Tibial nerve (tissue), 4 donors: ENCODE measurements at places on chromosomes 11 and 22. TPM values are rescaled to one million over a fixed set of nuclear protein-coding genes. Genes with fewer than 3 reads are reported as not detected.

DNA sequence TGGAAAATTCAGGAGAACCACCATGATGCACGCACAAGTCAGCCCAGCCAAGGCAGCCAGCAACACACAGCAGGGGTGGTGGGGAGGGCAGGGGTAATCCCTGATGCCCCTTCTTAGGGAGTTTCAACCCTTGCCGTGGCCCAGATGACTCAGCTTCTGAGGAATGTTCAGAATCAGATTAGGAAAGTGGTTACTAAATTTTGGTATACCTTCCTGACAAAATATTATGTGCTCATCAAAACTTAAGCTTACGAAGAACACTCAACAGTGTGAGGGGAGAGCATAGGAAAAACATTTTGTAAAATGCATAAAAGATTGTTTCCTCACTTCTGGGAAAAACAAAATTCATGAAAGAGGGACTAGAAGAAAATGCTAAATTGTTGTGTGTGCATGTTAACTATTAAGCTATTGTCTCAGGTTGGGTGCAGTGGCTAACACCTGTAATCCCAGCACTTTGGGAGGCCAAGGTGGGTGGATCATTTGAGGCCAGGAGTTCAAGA lies 32.1 kb downstream of the SERPIND1 start:
- H3K4me1 ChIP-seq, result no peaks in the 10 kb centered on the region
- H3K27me3 ChIP-seq, result no peaks in the 10 kb centered on the region
- H3K27ac ChIP-seq, result no peak overlapping the region
- no peak overlapping the region for H3K4me3 ChIP-seq
- peaks cover 33% of the 10 kb centered on the region for H3K36me3 ChIP-seq

DNA sequence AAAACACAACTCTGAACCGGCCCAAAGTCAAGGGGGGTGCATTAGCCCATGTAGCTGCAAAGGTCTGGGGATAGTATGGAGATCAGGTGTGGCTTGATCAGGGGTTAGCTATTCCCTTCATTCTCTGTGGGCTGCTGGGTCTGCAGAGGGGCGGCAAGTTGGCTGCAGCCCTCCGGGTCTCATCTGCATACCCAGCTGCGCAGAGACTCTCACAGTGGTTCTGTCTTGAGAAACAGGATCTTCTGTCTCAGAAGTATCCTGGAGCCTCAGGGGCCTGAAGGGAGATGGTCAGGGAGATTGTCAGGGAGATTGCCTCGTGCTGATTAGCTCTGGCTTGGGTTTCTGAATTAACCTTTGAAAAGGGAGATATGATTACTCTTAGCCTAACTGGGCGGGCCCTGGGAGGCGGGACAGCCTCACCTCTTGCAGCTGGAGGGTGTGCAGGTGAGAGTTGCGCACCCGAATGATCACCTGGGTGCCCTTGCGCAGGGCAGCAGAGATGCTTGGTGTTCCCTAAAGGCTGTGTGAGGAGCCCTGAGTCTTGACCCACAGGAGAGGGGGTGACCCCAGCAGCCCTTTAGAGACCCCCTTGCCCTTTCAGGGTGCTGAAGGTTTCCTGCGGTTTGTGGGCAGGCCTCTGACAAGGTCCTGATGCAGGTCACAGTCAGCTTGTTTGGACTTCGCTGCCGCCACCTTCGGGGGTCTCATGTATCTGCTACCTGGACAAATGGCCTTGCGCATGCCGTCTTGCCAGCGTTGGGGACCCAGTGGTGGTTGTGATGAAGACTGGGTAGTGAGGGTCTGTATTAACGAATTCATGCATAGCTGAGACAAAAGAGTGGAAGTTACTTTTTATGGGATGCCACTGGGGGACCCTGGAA lies 7.3 kb downstream of the ARHGAP8 start:
- H3K27me3 ChIP-seq, result no peaks in the 10 kb centered on the region
- H3K4me3 ChIP-seq, result no peak overlapping the region
- no peak overlapping the region for H3K27ac ChIP-seq
- H3K4me1 ChIP-seq, result no peaks in the 10 kb centered on the region
- H3K36me3 ChIP-seq, result no peaks in the 10 kb centered on the region

DNA sequence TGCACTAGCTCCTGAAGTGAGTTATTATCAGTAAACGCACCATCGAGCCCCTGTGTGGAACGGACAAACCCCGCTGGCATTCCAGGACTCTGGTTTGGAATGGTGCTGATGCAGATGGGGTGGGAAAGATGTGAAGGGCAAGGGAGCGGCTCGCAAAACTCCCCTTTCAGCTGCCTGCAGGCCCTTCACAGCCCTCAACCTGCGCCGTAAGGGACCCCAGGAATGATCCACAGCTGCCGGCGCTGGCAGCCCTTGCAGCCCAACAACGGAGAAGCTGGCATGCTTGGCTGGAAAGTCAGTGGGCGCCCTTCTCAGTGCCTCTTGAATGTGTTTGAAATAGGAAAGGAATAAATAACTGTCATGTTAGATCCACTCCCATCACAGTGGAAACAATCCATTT lies 1445.5 kb downstream of the BRD1 start:
- no peaks in the 10 kb centered on the region for H3K36me3 ChIP-seq
- DNase-seq, result no peak
- H3K27me3 ChIP-seq, result no peaks in the 10 kb centered on the region
- H3K27ac ChIP-seq, result no peak overlapping the region

GRCh38 chr22:26031641-26032040 lies 137.6 kb upstream of the SEZ6L start:
- H3K27me3 ChIP-seq, result no peaks in the 10 kb centered on the region
- no peak overlapping the region for H3K4me3 ChIP-seq
- H3K27ac ChIP-seq, result no peak overlapping the region
- H3K36me3 ChIP-seq, result no peaks in the 10 kb centered on the region
- no peak for DNase-seq

- no peaks in the 10 kb centered on the region for H3K36me3 ChIP-seq
- no peak overlapping the region for H3K4me3 ChIP-seq
- H3K27me3 ChIP-seq, result no peaks in the 10 kb centered on the region
- no peak for DNase-seq
These were observed 59.4 kb downstream of the PPFIBP2 start for GRCh38 chr11:7573193-7573557.

DNA sequence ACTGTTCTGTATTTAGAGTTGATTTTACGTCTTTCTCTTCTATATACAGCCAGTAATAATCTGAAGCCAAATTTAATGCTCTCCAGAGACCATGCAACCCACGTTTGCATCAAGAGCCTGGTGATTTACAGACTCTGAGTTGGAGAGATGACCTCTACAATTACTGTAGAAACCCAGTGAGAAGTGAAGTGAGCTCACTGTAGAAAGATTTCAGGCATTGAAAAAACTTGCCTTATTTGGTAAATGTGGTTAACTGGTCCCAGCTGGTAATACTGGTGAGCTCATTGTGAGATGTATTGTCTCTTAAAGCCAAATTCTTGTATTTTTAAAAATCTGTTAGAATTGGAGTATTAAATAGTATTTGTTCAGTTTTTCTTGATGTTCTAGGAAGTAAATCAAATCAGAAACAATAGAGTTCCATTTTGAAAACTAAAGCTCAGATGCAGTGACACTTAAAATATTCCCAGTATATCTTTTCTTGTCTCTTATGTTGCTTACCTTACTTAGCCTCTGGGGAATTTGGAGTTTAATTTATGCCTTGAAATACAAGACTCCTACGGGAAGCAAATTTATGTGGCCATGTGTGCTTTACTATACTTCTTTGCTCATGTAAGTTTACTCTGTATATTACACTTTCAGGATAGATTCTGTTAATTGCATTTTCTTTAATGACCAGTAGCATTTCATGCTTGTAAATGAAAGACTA lies 189.9 kb downstream of the ARHGAP42 start:
- H3K27ac ChIP-seq, result no peak overlapping the region
- no peak for DNase-seq

GRCh38 chr11:128905345-128906184 lies 14.4 kb downstream of the KCNJ5 start:
- DNase-seq, result no peak
- peak overlapping the region; percentile 46 for H3K4me3 ChIP-seq
- H3K27ac ChIP-seq, result peak overlapping the region; percentile 50
- peaks cover 37% of the 10 kb centered on the region for H3K27me3 ChIP-seq

DNA sequence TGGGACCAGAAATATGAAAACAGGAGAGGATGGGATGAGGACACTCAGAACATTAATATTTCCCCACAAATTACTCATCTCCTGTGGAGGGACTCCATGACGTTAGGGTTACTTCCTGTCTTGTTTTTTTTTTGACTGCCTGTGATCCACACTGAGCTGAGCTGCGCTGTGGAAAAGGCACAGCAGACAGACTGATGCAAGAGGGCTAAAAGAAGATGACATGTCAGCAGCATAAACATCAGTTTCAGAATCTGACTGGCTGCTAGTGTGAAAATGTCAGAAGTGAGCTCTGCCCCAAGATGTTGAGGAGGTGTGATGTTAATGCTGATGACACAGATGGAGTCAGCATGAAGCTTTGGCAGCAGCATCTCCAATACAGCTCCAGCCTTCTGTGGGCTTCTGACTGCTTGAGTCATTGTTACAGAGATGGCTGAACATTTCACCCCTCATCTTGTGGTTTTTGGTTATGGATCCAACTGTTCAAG lies 286.8 kb downstream of the BLID start:
- H3K4me1 ChIP-seq, result no peaks in the 10 kb centered on the region
- H3K27me3 ChIP-seq, result no peaks in the 10 kb centered on the region
- H3K27ac ChIP-seq, result no peak overlapping the region
- peak; percentile 26 for DNase-seq

DNA sequence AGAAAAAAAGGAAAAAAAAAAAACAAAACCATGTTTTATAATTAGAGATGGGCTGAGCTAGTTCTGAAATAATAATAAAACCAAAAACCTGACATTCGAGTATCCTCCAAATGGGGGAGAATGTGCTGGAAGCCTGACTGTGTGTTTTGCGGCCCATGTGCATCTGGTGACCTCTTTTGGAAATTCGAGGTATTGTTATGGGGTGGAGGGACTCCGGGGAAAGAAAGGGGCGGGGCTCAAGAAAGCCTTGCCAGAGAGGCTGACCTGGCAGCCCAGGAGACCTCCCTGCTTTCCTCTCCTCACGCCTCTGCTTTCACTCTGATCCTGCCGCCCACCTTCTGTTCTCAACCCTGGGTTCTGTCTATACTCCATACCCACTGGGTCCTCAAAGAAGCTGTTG lies 72.9 kb downstream of the CTTN start:
- no peak overlapping the region for H3K27ac ChIP-seq
- no peaks in the 10 kb centered on the region for H3K27me3 ChIP-seq
- no peaks in the 10 kb centered on the region for H3K4me1 ChIP-seq
- no peak overlapping the region for H3K4me3 ChIP-seq

GRCh38 chr11:124380585-124380984 lies 3.7 kb downstream of the OR8B2 start:
- H3K4me1 ChIP-seq, result no peaks in the 10 kb centered on the region
- H3K27me3 ChIP-seq, result no peaks in the 10 kb centered on the region
- no peaks in the 10 kb centered on the region for H3K36me3 ChIP-seq
- H3K27ac ChIP-seq, result no peak overlapping the region
- no peak overlapping the region for H3K4me3 ChIP-seq

DNA sequence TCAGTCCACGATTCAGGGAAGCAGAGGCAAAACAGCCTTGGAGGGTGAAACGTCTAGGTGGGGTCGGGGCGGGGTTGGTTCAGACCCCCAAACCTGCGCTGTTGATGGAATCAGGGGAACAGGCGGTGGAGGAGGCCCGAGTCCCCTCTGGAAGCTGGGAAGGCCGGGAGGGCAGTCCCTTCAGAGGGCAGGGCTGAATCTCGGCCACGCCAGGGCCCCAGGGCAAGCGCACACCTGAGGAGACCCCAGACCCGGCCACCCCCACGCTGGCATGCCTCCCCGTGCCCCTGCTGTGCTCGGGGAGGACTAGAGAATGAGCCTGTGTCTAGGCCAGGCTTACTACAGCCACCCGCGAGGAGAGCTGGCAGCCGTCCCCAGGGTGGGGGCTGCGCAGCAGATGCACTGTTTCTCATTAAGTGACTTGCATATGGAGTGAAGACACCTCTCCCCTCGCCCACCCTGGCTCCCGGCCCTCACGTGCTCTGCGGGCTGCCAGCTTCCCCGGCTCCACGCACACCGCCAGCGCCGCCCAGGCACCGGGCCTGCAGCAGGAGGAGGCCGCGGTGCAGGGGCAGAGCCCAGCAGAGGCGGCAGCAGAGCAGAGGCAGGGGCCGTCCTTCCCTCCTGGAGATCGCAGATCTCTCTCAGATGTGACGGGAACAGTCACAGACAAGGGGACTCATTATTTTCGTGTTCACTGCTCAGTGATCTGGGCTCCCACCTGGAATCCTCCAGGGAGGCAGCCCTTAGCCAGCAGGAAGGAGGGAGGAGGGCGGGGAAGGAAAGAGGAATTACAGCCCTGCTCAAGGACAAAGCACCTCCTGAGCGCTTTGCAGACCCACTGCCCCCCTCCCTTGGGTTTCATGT lies 47.1 kb upstream of the OPCML start:
- no peak overlapping the region for H3K4me3 ChIP-seq
- no peaks in the 10 kb centered on the region for H3K4me1 ChIP-seq
- DNase-seq, result no peak
- no peak overlapping the region for H3K27ac ChIP-seq

- no peak overlapping the region for H3K4me3 ChIP-seq
- no peak overlapping the region for H3K27ac ChIP-seq
- H3K27me3 ChIP-seq, result no peaks in the 10 kb centered on the region
- no peak for DNase-seq
- no peaks in the 10 kb centered on the region for H3K36me3 ChIP-seq
These were observed 1471.6 kb downstream of the TBC1D22A start for GRCh38 chr22:48234011-48234410.

DNA sequence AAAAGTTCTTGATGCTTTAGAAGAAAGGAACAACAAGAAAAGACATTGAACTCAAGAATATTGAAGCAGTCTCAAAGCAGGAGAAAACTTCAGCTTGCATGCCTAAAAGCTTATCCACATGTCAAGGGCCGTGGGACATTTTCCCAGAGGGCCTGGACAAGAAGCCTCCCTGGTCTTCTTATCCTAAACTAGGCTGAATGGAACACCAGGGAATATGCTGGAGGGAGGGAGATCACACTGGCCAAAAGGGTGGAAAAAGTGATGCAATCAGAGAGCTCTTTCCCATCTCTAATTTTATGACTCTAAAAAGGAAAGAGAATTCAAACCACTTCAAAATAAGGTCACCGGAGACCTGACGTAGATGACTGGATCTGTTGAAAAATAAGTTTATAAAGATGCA lies 107.2 kb downstream of the MPPED2 start:
- no peaks in the 10 kb centered on the region for H3K36me3 ChIP-seq
- H3K4me1 ChIP-seq, result peaks cover 34% of the 10 kb centered on the region
- no peak for DNase-seq
- no peaks in the 10 kb centered on the region for H3K27me3 ChIP-seq
- H3K27ac ChIP-seq, result peak overlapping the region; percentile 58
- H3K4me3 ChIP-seq, result no peak overlapping the region

DNA sequence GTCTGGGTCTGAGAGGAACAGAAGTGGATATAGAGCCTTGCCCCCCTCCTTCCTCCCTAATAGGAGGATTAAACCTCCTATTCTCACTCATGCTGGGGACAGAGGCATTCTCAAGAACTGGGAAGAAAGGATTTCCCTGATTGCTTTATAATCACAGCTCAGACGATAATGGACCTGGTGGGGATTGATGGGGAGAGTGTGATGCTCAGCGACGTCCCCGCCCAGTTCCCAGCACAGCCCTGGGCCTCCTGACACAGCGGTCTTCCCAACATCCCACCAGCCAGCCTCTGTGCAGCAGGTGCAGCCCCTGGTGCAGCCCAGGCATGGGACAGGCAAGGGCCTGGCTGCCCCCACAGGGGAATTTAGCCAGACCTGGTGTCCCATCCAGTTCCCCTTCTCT lies 28.4 kb downstream of the TRIM29 start:
- DNase-seq, result no peak
- no peak overlapping the region for H3K27ac ChIP-seq
- no peaks in the 10 kb centered on the region for H3K27me3 ChIP-seq
- H3K4me3 ChIP-seq, result no peak overlapping the region
- H3K36me3 ChIP-seq, result no peaks in the 10 kb centered on the region

The SCARF2 gene
- total RNA-seq, result 50.9 TPM

The SERPIND1 gene
- total RNA-seq, result 1.2 TPM

The GRM5 gene
- under 0.01 TPM for total RNA-seq

The RFPL2 gene
- total RNA-seq, result not detected

The RTN4RL2 gene
- not detected for total RNA-seq
